ENCODE measurements at places on chromosomes 3 and 15.

GRCh38 chr15:78290222-78290621 is 9.2 kb downstream of the SKIC8 start:
- DNase-seq, result no peak

- DNase-seq, result no peak
Measured at GRCh38 chr3:145015253-145015652, 1043.6 kb downstream of the DIPK2A start.

- DNase-seq, result no peak
Measured at GRCh38 chr3:51953445-51953844, 1.7 kb upstream of the GPR62 start.

DNA sequence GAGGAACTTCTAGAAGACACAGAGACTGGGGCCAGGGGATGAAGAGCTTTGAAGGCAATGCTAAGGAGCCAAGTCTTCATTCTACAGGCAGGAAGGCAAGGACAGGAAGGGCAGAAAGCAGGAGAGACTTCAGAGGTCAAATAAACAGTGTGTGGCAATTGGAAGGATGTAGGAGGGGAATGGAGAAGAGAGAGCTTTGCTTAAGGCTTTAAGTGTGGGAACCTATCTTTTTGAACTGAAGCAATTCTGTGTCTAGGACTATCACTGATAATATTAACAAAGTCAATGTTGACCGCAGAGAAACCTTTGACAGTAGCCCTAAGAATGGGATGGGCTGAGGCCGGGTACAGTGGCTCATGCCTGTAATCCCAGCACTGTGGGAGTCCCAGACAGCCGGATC is 325.0 kb downstream of the FOXP1 start:
- no peak for DNase-seq

GRCh38 chr3:108475220-108475782 is 35.1 kb downstream of the MYH15 start:
- DNase-seq, result no peak

- no peak for DNase-seq
Measured at GRCh38 chr3:42459151-42459550, 43.3 kb upstream of the VIPR1 start.

- DNase-seq, result no peak
Measured at GRCh38 chr15:52485290-52485689, 43.4 kb downstream of the MYO5A start.

DNA sequence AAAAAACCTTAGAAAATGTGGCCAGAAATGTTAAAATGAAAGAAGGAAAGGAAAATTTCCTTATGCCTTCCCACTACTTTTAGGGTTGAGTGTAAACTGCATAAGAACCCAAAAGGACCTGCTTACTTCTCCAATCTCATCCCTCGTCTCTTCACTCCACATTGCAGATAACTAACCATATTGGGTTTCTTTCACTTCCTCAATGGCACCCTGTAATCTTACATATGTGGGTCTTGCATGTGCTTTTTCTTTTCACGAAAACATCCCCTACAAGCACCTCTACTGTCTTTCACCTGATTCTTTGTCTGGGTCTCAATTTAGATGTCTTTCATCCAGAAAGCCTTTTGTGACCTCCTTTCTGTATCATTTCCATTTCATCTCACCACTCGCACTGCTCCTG is 23.1 kb downstream of the EOMES start:
- no peak for DNase-seq
